ENCODE measurements at places on chromosomes 13 and 19.

- no peak for DNase-seq
Measured at GRCh38 chr19:31233295-31233800, 115.9 kb downstream of the TSHZ3 start.

- no peak for DNase-seq
Measured at GRCh38 chr19:19461306-19461670, 54.1 kb downstream of the TSSK6 start.

DNA sequence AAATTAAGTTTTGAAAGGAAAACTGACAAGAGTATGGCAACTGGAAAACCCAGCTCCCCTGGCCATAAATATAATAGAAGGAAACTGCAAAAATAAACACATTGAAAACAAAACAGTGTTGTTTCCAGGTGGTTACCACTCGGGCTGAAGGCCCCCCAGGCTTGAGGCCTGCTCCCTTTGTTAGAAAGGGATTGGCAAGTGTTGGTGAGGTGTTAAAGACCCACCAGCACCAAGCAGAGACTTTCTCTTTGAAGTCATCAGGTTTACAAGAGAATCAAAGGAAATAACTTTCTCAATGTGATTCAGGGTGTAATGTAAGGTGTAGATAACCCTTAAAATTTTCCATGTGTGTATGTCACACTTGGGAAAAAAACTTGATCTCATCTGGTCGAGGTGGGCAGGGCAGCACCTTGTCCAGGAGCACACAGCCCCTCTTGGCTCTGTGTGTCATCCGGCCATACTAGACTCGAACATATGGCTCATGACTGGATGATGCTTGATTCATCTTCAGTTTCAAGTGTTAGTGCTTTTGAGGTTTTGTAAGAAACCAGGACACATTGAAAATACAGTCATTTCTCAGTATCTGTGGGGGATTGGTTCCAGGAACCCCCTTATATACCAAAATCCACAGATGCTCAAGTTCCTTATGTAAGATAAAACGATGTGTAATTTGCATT, 7.8 kb downstream of the ACTN4 start:
- no peak for DNase-seq

DNA sequence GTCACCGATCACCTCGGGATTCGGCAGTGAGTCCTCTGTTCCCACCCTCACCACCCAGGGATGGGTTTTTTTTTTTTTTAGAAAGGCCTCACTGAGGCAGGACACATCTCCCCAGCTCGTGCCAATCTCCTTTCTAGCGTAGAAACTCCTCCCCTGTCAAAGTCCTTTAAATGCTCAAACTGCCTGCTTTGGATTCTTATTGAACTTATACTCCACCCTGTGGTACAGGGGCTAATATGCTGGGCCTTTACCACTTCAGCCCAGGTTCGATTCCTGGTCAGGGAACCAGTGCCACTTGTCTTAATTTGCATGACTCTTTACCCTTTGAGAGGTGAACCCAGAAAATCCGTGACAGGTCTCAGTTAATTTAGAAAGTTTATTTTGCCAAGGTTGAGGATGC, 8.3 kb upstream of the ZNF14 start:
- DNase-seq: no peak

- no peak for DNase-seq
Measured at GRCh38 chr19:4059891-4060620, 6.6 kb downstream of the ZBTB7A start.

Data from hypothalamus (tissue), 51 donors.